ENCODE measurements at places on chromosomes 6 and 20.

- DNase-seq, result no peak
Measured at GRCh38 chr6:138416206-138416605, 12.2 kb downstream of the HEBP2 start.

DNA sequence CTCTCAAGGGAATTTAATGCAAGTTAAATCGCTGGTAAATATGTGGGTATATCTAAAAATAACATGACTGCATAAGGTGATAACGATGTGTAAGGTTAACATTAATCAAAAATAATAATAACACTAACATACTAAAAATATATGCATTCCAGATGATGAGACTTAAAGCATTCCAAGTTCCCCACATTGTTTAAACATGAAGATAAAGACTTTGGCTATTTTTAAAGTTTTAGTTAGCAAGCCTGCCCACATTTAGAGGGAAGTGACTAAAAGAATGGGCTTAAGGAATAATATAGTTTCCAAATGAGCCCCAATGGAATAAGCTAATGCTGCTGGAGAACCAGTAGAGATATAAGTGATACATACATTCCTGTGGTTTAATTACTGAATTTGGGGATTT lies 941.3 kb downstream of the TBC1D32 start:
- DNase-seq, result no peak

- DNase-seq, result no peak
Measured at GRCh38 chr6:157520117-157520406, 139.1 kb downstream of the ZDHHC14 start.

DNA sequence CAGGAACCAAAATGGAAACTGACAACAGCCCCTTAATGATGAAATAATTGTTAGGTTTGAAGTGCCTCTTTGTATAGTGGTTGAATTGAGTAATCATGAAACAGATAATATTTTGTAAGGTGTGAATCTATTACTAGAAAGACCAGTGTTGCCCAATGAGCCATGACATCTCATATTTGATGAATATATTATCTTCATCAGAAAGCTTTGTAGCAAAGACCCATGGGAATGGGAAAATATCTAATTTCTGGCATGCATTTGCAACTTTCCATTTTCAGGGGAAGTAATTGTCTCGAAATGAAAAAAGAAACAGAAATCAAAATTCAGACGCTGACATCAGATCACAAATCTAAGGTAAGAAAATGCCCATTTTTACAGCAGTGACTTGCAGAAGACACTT lies 57.3 kb upstream of the LAMP5 start:
- no peak for DNase-seq

GRCh38 chr20:12318043-12318442 lies 400.4 kb downstream of the BTBD3 start:
- no peak for DNase-seq

- DNase-seq, result no peak
Measured at GRCh38 chr6:108746366-108746765, 101.9 kb upstream of the ARMC2 start.

DNA sequence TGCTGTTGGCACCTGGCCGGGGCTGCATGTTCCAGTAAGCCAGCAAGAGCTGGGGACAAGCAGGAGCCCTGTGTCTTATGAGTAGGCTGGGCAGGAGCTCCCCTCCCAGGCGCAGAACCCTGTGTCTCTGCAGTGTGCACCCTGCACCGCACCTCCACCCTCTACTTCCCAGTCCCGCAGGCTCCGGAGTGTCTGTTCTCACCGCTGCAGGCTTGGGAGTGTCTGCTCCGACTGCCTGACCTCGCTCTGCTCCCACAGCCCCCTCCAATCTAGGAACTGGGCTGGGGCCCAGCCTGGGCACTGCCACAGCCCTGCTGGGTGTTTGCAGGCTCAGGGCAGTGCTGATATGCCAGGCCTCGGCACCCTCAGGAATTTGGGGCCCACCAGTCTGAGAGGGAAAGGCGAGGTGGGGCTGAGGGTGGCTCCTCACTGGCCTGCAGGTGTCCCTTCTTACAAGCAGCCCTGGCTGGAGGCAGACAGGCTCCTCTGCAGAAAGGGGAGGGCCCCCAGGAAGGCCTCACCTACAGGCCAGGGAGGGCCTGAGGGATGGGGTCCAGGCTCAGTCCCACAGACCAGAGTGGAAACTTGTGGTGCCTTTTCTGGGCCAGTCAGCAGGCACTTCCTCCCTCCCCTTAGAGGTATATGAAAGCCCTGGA lies 871.6 kb upstream of the GJE1 start:
- DNase-seq, result no peak

DNA sequence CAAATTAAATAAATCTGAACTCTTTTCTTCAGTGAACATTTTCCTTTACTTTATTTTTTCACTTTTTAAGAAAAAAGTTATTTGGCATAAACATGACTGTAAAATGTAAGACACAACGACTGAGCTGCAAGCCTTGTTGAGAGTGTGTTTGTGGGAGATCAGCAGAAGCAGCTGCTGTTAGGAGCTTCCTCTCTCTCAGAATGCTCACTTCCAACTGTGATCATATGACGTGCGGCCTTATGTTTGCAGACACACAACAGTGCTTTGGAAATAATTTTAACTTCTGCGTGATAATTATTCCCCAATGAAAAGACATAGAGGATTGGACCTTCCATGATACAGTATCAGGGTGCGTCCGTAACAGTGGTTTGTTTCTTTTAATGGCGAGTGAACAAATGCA lies 104.0 kb downstream of the ARHGAP18 start:
- no peak for DNase-seq

All from CD4-positive, alpha-beta T cell treated with Interleukin-21 for 1 hour (primary cell).